Effector memory CD4-positive, alpha-beta T cell (primary cell): ENCODE measurements at places on chromosomes 12 and 14.

DNA sequence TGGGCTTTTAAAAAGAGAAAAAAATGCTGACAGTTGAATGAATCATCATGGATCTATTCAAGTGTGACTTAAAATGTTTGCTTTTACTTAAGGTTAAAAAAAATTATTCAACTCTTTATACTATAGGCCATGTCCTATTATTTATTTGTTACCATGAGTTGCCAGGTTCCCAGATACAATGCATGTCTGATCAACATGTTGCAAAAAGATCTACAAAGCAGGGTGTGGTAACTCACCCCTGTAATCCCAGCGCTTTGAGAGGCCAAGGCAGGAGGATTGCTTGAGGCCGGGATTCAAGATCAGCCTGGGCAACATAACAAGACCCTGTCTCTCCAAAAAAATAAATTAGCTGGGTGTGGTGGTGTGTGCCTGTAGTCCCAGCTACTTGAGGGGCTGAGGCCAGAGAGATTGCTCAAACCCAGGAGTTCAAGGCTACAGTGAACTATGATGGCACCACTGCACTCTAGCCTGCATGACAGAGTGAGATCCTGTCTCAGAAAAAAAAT lies 460.8 kb downstream of the BCAT1 start:
- DNase-seq = no peak

DNA sequence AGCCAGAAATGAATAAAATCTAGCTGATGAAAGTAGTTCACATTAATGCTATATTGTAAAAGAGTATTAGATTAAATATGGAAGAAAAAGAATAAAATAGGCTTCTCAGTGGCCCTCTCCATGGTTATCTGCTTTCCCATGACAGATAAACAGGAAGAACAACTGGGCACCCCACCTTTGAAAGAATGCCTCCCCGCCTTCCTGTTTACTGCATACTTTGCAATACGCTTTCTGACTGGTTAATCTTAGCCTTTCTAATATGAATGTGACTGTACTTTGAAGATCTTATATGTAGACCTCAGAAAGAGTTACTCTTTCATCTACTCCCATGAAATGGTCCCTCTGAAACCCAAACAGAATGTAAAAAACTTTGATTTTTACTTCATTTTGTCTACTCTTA lies 34.1 kb upstream of the DAAM1 start:
- DNase-seq = no peak

GRCh38 chr12:88580051-88580871 lies at the start of gene KITLG:
Gene KITLG, minus strand, starts transcription at chr12:88580471. Its CDS starts 193 bp downstream, at chr12:88580278.
- DNase-seq = no peak

DNA sequence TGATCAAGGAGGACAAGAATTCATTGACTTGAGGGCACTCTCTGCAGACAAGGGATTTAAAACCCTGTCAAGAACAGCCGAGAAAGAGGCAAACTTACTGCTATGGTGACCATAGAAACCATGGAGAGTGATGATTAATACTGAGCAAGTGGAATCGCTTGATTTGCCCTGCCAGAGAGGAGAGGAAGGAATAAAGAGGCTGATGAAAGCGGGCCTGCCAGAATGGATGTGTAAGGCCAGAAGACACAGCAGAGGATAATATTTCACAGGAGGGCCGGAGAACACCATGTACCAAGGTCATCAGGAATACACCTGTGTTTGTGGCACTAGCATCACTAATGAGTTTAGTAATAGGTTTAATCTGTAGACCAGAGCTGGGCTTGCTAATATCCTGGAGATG lies 221.8 kb upstream of the DCN start:
- DNase-seq = no peak

GRCh38 chr12:16955083-16955657 lies 349.2 kb upstream of the LMO3 start:
- no peak for DNase-seq

DNA sequence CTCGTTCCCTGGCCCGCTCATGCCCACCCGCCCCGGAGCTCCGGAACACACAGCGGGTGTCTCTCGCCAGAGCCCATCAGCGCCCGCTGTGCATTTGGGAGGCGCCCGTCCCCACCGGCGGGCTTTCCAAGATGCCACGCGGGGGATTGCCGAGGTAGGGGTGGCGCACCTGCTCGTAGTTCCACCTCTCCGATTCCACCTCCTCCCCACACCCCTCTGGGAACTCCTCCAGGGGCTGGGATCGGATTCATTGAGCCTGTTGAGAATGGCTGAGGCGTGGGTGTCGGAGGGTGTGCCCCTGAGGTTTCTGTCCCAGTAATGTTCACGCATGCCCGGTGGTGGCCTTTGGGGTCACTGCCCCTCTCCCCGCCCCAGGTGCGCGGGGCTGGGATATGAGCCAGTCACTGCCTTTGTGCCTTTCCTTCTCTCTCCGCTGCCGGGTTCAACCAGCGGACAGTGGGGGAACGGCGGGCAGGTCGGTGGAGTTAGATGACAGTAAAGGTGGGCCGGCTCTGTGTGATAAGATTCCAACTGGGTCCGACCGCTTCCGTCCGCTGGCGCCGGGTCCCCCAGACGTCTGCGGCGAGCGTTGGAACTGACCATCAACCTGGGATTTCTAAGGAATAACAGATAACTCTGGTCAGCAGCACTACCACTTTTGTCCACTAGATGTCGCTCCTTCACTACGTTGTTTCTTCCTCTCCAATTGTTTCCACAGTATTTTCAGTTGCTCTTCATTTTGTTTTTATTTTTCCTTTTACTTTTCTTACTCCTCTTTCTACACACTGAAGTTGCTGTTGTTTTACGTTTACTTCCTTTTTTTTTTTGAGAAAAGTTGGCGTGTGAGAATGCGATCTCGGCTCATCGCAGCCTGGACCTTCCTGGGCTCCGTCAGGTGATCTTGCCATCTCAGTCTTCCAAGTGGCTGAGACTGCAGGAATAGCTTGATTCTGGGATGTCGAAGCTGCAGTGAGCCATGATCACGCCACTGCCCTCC lies 178.1 kb upstream of the ALG10B start:
- peak; percentile 19 for DNase-seq

DNA sequence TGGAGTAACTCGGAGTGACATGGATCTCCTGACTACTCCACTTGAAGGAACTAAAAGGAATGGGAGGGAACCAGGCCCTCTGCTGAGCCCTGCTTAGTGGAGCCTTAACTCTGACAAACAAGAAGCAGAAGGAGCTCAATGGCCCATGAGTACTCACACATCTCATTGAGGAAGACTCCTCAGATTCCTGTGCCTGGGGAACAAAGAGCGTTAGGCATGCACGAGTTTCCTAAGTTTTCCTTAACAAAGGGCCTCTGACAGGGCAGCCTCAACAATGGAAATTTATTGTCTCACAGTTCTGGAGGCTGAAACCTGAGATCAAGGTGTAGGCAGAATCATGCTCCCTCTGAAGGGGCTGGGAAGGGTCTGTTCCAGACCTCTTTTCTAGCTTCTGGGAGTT lies 185.7 kb upstream of the NTF3 start:
- no peak for DNase-seq

GRCh38 chr14:105148604-105149145 lies 19.9 kb downstream of the JAG2 start:
- DNase-seq = no peak
